Activated naive CD8-positive, alpha-beta T cell treated with anti-CD3 and anti-CD28 coated beads, Interleukin-2, amount 10 ng/mL, durations not matched to agents 7 days and 5 days (primary cell): ENCODE measurements at places on chromosomes 2 and 18.

DNA sequence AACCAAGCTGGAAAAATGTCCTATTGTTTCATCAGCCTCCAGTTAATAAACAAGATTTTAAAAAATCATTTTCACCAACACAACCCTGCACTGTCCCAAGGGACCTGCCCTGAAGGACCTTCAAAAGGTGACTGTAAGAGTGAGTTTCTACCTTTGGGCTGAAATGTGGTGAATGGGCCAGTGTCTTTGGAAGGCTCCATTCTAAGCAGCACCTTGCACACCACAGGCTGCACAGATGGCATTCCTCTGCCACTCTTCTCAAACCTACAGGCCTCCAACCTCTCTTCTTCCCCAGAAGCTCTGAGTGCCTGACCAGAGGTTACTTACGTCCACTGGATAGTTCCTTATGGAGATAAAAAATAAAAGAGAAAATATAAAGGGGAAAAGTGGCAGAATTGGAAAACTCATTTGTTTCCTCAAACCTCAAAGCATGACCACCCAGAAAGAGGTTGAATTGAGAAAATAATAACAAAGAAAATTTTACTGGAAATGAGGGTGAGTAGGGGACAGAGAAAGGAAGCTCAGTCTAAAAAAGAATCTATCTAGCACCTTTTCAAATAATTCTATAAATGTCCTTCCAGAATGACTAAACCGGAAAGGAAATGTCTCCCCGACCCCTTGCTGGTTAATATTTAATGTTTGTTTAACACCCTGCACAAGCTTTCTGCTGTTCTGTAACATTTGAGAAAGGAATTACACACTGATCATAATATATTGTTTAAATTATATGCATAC is 175.7 kb downstream of the METTL4 start:
- DNase-seq, result no peak

DNA sequence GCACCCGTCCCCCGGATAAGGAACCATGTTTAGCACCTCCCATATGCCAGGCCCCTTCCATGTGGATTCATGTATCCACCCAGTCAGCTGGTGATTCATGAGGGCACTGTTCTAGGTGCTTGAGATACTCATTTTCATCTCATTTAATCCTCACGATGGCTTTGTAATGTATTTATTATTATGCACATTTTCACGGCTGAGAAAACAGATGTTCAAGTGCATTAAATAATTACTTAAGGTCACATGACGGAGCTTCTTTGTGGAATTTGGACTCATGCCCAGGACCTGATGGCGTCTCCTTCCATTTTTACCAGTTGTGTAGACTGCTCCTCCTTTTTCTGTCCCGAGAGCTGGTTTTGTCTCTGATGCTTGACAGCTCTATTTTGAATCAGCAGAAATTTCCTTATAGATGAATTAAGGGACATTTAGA is 72.2 kb upstream of the RBM44 start:
- DNase-seq, result no peak

DNA sequence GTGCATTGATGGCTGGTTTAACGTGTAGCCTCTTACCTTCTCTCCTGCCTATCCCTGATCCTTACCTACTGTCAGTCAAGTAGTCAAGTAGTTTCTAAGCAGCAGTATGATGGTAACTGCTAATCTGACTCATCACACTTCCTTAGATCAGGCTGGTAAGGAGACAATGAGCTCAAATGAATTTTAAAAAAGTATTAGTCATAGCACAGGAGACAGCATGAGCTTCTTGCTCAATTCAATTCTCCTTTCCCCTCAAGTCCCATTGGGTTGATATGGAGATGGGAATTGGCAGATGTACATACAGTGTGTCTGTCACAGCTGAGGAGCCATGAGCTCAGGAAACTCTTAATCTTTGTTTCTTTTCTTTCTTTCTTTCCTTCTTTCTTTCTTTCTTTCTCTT is 799.7 kb downstream of the LRP1B start:
- DNase-seq, result no peak

- DNase-seq, result no peak
Observed at GRCh38 chr2:215803150-215803549, 210.2 kb downstream of the MREG start.

DNA sequence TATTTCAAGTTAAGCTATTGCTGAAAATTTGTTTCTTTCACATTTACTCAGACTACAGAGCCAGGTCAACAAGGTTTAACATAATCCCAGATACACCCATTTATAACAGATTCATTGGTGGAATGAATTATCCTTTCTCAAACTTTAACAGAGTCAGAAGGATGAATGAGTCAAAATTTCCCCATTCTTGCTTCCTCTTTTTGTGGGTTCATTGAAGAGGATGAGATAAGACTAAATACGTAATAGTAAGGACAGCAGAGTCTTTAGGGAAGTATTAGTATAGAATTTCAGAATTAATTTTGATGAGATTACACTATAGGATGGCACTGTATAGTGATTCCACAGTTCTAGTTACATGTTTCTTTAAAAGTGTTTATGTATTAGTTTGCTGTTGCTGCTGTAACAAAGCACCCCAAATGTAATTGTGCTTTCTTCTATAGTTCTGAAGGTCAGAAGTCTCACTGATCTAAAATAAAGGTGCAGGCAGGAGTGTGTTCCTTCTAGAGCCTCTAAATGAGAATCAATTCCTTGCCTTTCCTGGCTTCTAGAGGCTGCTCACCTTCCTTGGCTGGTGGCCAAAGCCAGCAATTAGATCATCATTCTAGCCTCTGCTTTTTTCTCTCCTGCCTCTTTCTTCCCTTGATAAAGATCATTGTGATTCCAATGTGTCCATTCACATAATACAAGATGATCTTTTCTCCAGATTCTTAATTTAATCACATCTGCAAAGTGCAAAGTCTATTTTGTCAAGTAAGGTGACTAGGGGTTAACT is 309.3 kb upstream of the PIK3C3 start:
- no peak for DNase-seq

- DNase-seq, result no peak
Observed at GRCh38 chr18:37565977-37566478, 430 bp upstream of the CELF4 start.

- no peak for DNase-seq
Observed at GRCh38 chr2:55012672-55013484, 37.4 kb downstream of the RTN4 start.

DNA sequence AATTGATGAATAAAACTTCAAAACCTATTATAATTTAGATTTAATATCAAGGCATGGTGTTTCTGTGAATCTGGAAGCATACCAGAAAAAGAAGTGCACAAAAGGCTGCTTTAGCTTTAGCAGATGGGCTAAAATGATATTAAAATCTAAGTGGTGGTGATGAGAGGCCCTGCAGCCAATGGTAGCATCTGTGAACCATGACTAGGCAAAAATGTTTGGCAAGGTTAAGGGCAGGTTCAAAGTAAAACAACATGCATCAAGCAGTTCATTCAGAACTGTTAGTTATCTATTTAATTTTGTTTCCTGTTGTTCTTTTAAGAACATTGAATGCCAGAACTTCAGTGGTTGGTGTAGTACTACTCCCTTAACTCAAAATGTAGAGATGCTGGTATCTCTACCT is 1736.9 kb upstream of the CELF4 start:
- no peak for DNase-seq

GRCh38 chr2:126370201-126370600 is 285.8 kb upstream of the GYPC start:
- DNase-seq, result no peak

DNA sequence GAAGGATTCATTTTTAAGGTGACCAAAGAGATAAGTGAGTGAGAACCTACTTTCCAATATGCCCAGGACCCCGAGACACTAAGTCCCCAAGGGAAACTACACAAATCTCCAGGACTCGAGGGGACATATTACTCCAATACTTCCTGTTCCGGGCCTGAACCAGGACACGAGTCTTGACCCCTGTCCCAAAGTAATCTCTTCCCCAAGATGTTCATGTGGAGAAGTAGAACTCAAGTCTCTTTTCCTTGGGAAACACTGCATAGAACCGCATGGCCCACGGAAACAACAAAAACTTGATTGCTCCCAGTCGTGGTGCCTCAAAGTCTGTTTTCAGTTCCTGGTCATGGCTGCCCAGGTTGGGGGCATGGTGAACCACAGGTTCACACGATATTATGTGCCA is 87.2 kb upstream of the ZEB2 start:
- DNase-seq, result no peak

DNA sequence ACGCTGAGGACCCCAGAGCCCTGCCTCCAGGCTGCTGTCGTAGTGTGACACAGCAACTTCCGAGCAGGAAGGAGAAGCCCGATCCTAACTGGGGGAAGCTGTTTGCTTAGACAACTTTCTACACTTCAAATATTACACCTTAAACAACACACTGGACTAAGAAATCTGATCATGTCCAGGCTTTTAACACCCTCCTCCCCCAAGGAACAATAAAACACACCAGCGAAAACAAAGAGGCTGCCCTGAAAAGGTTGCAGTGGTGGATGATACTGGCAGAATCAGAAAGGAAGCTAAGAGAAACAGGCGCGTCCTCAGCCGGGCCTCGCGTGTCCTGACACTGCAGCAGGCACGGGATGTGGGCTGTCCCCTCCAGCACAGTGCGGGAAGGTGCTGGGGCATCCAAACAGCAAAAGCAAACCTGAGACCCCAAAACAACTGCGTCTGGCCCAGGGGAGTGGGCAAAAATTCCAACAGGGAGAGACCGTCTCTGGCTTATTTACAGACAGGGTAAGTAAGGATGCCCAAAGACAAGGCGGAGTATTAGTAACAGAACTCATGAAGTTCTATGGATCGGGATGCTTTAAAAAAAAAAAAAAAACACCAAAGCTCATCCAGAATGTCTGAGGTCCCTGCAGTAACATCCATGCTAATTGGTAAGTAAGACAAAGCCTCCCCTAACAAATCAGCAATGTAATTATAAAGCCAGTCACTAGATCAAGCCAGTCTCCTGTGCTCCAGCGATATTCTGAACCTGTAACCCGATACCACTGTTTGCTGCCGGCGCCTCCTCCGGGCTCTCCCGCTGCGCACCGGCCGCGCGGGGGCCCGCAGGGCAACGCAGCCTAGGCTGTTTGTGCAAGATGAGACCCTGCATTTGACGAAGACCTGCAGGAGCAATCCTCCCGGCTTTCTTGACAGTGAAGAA is 9.0 kb downstream of the SERTAD2 start:
- DNase-seq, result peak; percentile 69

DNA sequence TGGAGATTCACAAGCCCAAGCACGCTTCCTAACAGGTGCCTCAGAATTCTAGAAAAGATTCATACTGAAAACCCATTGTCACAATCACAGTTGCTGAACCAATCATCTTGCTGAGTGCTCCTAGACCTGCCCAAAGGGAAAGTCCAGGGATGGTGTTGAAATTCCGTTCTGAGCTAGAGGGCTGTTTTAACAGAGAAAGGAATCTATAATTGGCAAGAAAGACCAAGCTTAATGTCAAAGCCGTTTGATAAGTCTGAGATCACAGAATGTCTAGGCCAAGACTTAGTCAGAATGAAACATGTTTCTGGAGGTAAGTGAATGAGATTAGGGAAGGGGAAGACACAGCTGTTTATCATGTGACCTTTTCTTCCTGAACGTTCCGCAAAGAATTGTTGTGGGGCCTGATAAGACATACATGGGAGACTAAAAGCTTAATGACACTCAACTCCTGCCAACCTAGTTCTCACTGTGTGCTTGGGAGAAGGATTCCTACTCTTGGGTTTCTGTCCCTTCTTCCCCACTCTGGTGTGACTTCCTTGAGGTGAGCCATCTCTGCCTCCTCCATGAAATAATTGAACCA is 27.5 kb downstream of the PMAIP1 start:
- DNase-seq, result no peak

GRCh38 chr2:206305523-206306245 is 31.2 kb downstream of the ZDBF2 start:
- no peak for DNase-seq

GRCh38 chr2:127360242-127360641 is 27.5 kb downstream of the MAP3K2 start:
- DNase-seq, result no peak

DNA sequence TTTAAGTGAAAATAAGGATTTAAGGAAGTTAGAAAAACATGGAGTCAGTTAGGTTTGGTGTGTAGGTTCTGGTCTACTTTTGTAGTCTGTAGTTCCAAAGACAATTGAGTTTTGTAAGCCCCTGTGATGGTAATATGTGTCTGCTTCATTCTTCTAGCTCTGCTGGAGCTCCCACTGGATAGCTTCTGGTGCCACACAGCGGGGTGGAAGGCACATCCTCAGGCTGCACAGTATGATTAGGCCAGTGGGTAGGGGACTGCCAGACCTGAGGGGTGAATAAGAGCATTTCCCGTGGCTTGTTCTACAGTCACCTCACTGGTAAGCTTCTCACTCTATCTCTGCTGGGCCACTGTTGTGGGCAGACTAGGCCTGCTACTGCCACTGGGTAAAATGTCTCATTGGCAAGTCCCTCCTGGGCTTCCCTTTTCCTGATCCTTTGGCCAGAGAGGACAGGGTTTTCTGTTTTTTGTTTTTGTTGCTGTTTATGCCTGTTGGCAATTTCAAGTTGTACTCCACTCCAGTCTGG is 44.5 kb downstream of the TMEM131 start:
- DNase-seq, result no peak

DNA sequence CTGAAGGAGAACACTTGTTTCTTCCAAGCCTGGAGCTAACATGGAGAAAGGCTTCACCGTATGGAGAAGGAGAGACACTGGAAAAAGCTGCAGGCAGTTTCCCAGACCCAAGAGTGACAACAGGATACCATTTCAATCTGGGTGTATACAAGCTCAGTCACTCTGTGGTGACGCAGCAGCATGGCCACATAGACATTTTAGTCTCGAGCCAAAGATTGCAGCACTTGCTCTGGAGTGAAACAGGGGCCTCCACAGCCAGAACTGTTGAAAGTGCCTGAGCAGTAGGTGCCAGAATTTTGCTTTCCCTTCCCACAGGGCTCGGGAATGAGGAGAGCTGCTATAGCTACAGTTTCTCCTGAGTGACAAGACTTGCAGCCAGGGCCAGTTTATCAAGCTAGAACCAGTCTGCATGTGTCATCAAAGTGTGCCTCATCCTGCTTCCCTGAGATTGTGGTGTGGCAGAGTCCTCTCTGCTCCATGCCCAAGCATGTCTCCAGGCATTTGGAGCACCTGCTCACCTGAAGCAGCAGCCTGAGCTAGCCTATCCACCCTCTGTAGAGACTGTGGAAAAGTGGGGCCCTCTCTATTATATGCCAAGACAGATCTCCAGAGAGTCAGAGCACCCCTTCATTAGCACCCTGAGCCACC is 234.6 kb upstream of the CDH19 start:
- DNase-seq, result no peak

GRCh38 chr2:143422681-143423080 is 293.5 kb downstream of the ARHGAP15 start:
- no peak for DNase-seq

- DNase-seq, result peak; percentile 17
Observed at GRCh38 chr18:79884294-79884962, 67.0 kb downstream of the SLC66A2 start.

DNA sequence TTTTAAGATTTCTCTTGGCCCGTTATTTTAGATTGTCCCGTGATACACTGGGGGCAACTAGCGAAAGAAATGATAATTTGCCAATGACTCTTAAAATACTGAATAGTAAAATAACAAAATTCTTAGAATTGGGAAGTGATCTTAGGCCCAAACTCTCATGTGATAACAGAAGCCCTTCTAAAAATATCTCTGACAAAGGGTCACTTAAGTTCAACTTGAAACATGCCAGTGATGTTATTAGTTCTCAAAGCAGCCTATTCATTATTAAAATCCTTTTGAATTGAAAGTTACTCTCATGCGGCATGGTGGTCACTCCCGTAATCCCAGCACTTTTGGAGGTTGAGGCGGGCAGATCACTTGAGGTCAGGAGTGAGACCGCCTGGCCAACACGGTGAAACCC is 920.9 kb downstream of the NRXN1 start:
- no peak for DNase-seq
